HT-29 (cell line): ENCODE measurements at places on chromosomes 6 and 20.

GRCh38 chr6:48031711-48032110 is 79.3 kb downstream of the PTCHD4 start:
- DNase-seq, result no peak

DNA sequence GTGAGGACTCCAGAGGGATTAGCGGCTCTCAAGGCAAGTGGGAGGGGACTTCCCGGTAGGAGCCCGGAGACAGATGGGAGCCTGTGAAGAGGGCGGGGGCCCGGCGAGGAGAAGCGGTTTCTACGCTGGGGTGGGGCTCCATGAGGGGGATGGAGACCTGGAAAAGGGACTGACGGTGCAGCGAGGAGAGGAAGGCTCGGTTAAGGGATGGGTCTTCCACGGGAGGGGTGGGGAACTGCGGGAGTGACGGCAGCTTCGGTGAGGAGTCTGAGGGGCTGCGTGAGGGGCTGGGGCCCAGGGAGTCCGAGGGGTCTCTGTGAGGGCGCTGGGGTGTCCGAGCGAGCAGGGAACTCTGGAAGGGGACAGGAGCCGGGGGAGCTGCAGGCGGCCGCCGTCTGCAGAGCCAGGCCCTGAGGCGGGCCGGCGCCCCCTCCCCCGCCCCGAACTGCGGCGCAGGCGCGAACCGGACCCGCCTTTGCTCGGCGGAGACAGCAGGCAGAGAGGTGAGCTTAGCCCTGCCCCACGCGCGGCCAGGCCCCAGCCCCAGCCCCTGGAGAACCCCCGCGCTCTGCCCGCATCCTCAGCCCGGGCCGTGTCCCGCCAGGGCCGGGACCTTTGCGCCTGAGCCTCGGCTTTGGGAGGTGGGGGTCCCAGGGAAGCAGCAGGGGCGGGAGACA is at the start of gene NRSN2:
NRSN2 (plus strand) TSS at position 472 of the 677 bp plus-strand sequence. CDS start 2,533 bp downstream, outside the sequence.
- DNase-seq, result no peak

DNA sequence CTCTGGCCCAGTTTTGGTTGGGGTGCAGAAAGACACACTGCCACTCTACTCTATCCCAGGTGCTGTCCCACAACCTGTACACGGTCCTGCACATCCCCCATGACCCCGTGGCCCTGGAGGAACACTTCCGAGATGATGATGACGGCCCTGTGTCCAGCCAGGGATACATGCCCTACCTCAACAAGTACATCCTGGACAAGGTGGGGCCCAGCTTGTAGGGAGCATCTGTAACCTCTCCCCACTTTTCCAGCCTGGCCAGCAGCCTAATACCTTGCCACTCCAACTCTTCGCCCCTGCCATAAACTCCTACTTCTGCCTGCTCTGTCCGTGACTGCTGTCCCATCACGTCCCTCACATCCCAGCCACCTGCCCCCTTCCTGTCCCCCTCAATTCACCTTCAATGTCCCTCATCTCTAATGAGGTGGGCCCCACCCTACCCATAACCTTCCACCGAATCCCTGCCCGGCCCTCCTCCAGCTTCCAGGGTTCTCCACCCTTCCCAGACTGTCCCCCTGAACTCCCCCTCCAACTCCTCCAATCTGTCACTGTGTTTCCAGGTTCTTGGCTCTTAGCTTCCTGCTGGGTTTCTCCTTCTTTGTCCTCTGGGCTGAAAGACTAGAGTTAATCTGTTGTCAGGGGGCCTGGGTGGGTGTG is 12.1 kb downstream of the DEF6 start:
- no peak for DNase-seq

- DNase-seq, result no peak
Measured at GRCh38 chr6:63529498-63529897, 42.8 kb upstream of the LOC128125822 start.

DNA sequence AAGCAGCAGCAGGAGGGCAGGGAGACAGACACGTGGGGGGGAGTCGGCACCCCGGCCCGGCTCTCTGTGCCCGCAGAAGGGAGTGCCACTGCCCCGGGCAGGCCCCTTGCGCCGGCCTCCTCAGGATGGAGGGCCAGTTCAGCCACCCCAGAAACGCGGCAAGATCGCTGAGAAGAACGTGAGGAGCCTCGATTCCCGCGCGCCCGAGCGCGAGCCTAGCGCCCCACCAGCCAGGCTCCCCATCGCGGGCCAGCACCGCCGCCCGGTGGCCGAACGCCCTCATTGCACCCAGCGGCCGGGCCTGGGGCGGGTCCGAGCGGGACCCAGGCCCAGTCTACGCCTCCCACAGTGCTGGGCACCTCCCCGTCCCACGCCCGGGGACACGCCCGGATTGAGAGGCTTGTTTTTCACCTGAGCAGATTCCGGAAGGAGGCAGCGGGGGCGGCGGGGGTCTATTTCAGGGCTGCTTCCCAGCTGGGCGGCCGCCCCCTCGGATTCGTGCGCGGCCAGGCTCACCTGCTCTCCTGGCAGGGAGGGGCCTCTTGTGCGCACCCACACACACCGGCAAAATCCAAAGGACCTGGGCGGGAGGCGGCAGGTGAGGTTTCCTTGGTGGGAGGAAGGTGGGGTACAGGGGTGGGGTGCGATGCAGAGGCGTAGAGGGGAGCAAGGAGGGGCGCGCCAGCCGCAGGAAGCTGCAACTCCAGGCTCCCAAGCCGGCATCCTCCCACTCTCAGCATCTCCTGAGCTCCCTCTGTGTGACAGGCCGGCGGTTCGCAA is 9.0 kb upstream of the GRM4 start:
- peak; percentile 33 for DNase-seq

GRCh38 chr6:15073883-15074465 is 171.9 kb upstream of the JARID2 start:
- no peak for DNase-seq

DNA sequence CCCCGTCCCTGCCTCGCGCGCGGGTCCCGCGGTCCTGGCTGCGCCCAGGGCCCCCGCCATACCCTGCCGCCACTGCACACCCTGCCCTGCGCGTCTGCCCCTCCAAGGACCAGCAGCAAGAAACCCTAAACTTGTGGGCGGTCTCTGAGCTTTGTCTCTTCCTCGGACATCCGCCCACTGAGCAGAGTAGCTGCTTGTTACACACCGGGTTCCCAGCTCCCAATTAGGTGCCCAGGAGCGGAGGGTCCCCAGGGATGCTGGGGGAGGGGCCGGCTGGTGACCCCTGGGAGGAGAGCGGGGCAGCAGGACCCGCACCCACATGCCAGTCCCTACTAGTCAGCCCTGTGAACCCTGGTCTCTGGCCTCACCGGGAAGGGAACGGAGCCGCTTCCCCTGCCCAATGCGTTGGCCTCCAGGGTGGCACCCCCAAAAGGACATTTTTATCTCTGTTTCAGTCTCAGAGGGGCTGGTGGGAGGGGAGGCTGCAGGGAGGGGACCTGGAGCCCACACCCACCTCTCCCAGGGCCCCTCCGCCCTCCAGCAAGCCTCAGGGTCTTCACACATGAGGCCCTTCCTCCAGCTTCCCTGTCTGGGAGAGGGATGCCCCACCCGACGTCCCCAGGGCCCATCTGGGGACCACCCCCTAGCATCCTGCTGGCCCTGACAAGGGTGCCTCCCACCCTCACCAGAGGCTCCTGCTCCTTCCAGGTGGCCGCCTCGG is 10.5 kb downstream of the STMN3 start:
- DNase-seq, result no peak

DNA sequence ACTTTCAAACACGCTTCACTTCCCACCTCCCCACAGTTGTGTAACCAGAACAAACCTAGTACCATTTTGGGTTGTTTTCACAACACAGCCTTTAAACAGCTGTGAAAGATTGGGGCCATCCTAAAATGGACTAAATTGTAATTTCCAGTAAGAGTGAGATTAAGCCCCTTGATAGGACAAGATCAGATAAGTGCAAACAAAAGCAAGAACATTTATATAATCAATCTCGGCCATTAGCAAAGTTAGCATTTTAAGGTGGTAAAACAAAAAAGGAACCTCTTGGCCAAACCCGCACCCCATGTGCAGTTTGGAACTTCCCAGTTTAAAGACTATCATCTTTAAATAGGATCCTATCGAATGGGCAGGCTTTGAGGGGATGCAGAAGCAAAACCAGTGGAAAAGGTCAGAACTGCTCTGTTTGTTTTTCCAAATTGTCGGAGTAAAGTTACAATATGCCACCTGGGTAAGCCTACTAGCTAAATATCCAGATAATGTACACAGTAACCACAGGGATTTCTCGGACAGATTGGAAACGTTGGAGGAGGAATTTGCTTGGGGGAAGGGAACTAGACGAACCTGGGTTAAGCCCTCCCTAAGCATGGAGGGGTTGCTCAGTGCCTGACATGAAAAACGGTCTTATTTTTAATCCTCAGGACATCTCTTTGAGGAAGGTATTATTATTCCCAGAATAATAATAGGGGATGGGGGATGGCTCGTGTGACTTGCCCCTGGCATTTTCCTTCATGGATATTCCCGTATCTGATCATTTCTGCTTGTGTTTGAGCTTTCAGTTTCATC is 159.8 kb upstream of the SALL4 start:
- no peak for DNase-seq

DNA sequence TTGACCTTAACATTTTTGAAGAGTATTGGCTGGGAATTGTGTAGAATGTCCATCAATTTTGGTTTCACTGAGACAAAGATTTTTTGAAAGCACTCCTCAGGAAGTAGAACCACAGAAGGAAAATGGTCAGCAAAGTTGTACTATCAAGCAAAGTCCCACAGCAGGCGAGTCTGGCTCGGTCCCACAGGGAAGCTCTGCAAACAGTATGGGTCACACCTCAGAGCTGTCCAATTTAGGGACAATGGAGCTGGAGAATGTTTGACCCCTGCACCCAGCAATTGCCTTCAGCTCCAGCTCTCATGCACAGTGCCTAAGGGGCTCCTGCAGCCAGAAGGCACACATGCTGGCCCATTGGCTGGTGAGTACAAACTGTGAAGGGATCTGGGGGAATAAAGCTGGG is 147.0 kb downstream of the MAFB start:
- no peak for DNase-seq

DNA sequence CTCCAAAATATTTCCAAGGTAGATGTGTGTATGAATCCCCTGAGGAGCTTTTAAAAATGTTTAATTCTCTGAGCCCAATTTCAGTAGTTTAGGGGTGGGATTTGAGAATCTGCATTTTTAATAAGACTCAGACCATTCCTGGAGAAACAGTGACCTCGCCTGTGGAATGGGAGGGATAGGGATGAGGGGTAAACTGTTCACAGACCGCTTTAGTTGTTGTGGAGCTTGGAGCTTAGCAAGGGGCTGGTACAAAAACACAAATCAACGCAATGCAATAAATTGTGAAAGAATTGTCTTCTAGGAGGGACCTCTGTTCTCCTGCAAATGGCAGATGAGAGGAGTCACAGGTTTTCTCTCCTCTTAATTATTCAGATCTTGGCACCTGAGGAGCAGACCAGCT is 239.3 kb upstream of the SULF2 start:
- DNase-seq, result no peak

GRCh38 chr20:63850689-63851547 is 10.4 kb upstream of the ABHD16B start:
- DNase-seq, result no peak

GRCh38 chr6:26175428-26176181 is 88.4 kb downstream of the HFE start:
- peak; percentile 80 for DNase-seq

DNA sequence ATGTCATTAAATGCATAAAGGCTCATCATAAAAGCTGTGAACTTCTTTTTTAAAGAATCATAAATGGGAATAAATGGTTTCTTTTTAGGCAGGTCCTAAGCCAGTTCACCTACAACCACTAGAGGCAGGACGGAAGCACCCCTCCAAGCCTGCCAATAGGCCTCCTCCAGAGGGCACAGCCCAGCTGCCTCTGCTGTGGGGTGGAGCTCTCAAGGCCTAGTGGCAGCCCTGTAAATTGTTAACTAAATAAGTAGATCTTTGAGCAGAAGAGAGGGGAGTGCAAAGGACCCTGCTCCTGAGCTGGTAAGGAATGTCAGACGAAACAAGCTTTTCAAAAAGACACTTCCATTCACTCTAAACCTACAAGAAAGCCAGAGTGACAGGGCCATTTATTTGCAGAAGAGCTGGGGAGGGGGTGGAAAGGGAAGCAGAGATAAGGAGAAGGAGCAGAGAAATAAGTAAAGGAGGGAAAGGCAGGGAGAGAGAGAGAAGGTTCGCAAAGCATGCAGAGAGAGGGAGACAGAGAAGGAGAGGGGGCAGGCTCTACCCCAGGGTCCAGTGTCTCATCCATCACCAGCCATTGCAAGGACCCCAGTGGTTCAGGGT is 18.0 kb upstream of the MAFB start:
- DNase-seq, result peak; percentile 85

DNA sequence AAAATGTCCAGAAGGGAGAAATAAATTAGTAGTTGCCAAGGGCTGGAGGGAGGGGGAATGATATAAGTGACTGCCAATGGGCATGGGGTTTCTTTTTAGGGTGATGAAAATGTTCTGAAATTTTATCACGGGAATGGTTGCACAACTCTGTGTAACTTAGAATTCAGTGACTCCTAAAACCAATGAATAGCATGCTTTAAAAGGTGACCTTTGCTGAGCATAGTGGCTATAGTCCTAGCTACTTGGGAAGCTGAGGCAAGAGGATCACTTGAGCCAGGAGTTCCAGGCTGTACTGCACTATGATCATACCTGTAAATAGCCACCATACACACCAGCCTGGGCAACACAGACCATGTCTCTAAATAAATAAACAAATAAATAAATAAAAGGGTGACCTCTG is 109.0 kb downstream of the ATG5 start:
- no peak for DNase-seq

DNA sequence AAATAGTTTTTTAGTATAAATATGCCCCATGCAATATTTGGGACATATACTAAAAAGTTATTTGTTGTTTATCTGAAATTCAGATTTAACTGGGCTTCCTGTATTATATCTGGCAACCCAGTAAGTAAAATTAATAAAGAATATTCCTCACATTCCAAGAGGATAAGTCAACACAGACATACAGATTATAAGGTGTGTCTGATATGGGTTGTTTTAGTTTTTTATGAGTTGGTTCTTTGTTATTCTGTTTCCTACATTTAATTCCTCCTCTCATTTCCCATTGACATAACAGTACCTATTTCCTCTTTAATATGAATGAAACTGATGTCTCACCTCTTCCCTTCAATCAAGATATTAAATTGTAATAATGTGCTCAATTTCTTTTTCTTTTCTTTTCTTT is 1.7 kb upstream of the PLA2G7 start:
- DNase-seq, result no peak

DNA sequence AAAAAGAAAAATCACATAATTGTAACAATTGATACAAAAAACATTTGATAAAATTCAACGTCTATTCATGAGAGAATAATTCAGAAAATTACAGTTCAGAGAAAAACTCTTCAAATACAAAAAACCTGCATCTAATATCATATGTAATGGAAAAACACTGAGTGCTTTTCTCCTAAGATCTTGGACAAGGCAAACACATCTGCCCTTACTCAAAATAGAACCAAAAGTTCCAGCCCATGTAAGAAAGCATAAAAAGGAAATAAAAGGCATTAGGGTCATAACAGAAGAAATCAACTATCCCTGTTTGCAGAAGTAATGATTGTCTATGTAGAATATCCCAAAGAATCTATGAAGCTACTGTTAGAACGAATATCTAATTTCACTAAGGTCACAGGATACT is 721.4 kb downstream of the RFPL4B start:
- no peak for DNase-seq
